ENCODE measurements at places on chromosomes 6 and 20.

- DNase-seq: no peak
Measured at GRCh38 chr6:77561768-77562314, 91.0 kb upstream of the MEI4 start.

- no peak for DNase-seq
Measured at GRCh38 chr6:98627129-98627775, 207.1 kb upstream of the POU3F2 start.

DNA sequence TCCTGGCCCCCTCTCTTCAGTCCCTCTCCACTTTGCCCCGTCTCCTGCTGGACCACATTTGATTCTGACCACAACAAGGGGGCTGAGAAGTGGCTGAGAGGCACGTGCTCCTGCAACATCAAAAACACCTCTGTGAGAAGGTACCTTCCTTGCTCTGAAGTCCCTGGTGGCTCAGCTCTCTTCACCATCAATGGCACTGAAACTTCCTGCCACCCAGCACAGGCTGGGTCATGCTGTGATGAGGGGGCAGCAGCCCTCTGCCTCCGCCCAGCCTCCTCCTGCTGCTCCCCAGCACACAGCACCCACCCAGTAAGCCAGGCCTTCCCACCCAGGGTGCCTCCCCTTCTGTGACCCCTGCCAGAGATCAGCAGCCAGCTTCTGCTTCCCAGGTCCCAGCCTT lies 10.3 kb downstream of the ZMYND8 start:
- DNase-seq: no peak

- DNase-seq: no peak
Measured at GRCh38 chr6:132651062-132651461, 7.9 kb downstream of the TAAR1 start.

DNA sequence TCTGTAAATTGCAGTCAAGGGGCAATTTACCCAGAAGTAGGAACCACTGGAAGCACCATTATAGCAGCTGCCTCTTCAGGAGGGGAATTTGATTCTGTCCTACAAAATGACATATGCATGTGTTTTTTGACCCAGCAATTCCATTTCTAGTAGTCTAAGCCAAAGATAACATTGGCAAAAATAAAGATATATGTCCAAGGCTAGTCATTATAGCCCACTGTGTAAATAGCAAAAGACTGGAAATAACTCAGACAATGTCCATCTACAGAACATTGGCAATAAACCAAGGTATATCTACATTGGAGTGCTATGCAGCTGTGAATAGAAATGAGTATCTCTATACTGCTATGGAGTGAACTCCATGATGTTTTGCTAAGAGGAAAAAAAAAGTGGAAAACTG lies 12.5 kb upstream of the PANK2 start:
- DNase-seq: no peak

DNA sequence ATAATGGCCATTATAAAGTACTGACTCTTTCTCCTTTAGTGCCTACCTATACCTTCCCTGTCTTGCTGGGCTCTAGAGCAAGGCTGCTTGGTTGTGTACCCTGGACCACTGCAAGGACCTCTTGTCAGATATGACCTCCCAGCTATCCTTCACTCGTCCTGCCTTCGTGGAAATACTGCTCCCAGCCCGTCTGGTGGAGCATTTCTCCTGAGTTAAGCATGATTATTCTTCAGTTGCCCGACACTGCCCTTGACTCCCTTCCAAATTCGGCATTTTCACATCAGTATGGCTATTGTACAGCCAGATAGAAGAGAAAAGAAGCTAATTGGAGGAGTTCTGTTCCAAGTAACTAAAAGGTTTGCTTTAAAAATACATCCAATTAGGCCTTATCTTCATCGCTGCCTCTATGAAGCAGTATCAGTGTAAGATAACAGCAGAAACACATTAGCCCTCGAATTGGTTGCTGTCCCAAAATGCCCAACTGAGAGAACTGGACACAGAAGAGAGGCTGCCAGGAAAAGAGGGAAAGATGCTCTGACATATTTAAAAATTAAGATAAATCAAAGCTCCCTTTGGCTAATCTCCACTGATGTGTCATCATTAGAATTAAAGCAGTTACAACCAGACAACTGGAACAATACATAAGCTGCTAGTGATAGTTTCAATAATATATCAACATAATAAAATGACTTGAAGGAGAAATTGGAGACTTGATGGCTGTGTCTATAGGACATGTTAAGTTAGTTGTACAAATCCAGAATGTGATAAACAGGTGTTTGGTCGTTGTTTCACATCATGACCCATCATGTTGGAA lies 54.4 kb downstream of the OPRM1 start:
- no peak for DNase-seq

- DNase-seq: no peak
Measured at GRCh38 chr6:159008656-159009288, 8.8 kb upstream of the RSPH3 start.

DNA sequence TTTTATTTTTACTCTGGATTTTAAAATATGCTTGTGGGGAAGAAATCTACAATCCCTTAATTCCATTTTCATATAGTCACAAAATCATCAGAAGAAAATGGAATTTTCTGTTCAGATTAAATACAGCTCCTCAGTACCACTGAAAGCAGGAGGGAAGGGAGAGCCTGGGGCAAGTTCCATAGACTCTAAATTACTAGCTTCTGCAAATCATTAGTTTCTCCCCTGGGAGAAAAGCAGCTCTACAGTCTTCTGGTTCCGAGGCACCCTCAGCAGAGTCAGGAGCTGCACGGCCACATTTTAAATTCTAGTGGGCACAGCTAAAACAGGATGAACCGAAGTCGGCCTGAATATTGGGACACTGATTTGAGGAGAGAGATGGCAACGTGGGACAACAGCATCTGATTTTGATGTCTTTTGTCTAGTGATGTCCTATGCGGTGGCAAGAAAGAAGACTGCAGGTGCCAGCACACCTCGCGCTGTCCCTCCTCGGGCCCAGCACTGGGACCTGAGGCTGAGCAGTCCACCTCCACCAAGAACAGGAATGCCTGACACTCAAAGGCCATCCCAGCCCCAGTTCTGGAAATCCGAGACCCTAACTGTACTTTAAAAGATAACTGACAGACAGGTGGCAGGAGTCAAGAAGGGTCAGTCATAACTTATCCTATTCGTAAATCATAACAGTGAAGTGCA lies 90.7 kb downstream of the FOXC1 start:
- no peak for DNase-seq

DNA sequence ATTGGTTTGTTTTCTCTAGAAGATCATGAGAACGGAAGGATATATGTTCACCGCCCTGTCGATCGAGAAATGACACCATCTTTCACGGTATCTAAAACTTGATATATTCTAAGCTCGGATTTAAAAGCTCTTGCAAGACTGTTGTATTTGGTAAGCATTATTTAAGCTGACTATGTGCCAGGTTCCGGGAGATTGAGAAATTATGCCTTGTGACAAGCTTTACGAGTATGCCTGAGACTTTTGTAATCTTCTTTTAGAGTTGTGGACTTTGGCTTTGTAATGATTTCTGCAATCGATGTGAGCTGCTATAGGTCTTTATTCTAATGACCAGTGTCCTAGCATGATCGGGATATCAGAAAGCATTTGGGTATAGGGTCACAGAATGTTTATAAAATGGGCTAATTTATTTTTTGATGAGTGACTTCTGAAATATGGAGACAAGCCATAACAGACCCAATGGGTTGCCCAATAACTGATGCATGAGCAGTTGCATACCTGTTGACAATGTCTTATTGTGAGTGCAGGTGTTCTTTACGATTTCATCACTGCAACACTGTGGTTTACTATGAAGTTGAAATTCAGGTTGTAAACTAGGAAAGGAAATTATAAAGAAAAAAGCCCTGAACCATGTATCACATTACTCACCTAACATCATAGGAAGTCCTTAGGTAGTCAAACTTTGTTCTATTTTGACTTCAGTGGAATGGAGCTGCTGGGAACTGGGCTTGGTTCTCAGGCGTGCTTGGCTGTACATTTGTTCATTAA lies 14.0 kb downstream of the CDH26 start:
- DNase-seq: no peak

DNA sequence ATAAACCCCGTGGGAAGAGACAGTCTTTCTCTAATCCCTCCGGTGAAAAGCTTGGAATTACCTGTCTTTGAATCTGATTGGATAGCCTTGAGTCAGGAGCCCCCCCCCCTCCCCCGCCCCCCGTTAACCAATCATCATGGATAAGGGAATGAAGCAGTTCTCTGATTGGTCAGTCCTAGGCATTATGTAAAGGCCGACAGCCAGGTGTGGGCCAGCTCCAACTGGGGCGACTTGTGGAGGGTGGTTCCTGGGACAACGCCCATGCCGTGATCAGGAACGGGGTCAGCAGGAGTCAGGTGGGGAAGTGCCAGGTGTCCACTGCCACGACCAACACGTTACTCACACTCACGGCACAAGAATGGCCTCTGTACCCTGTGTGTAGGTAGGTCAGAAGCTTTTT lies 406.8 kb upstream of the SULF2 start:
- DNase-seq: no peak

DNA sequence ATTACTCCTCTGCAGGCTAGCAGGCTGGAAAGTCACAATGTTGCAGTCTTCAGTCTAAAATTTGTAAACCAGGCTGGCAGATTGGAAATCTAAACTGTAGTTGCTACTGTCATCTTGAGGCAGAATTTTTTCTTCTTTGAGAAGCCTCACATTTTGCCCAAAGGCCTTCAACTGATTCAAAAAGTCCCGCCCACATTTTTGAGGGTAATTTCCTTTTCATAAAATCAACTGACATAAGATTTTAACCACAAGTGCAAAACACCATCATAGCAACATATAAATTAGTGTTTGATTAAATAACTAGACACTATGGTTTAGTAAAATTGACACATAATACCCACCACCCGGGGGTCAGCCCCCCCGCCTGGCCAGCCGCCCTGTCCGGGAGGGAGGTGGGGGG lies 28.4 kb downstream of the HLA-C start:
- no peak for DNase-seq

GRCh38 chr6:57297505-57297904 lies 19.9 kb upstream of the PRIM2 start:
- DNase-seq: no peak

DNA sequence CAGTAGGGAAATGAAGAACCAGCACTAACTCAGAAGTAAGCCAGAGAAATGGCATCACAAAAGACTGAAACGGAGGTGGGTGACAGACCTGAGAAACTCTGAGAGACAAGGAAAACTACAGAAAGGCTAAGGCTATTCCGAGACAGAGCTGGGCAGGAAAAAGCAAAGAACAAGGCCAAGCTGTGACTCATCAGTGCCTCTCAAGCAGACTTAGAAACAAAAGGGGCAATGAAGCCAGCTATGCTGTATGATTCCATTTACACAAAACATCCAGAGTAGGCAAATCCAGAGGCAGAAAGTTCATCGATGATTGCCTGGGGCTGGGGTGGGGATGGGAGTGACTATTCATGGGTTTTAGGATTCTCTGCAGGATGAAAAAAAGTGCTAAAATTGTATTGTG lies 50.0 kb downstream of the SLC23A2 start:
- no peak for DNase-seq

- no peak for DNase-seq
Measured at GRCh38 chr6:99146711-99147110, 199.0 kb upstream of the FBXL4 start.

- peak; percentile 40 for DNase-seq
Measured at GRCh38 chr6:68476611-68477010, 158.5 kb upstream of the ADGRB3 start.

- no peak for DNase-seq
Measured at GRCh38 chr6:127952831-127953230, 52.0 kb upstream of the THEMIS start.

DNA sequence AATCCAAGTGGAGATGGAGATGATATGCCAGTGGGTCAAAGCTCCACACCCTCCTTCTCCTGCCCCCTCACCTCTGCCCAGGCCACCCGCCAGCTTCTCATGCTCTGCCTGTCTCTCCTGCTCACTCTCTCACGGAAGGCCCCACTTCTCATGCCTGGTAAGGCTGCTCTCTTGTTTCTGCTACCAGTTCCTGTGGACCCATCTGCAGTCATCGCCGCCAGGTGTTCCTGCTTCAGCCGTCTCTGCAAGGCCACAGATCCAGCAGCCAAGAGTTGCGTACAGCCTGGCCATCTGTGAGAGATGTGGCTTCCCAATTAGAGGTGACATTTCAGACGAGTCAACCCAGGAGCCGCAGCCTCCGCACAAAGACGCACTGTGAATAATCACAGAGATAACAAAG lies 40.8 kb upstream of the NXT1 start:
- no peak for DNase-seq

- no peak for DNase-seq
Measured at GRCh38 chr6:98636941-98637340, 197.4 kb upstream of the POU3F2 start.

GRCh38 chr6:111918825-111919224 lies 45.6 kb upstream of the FYN start:
- DNase-seq: no peak

- no peak for DNase-seq
Measured at GRCh38 chr6:122719176-122719575, 60.3 kb upstream of the FABP7 start.

DNA sequence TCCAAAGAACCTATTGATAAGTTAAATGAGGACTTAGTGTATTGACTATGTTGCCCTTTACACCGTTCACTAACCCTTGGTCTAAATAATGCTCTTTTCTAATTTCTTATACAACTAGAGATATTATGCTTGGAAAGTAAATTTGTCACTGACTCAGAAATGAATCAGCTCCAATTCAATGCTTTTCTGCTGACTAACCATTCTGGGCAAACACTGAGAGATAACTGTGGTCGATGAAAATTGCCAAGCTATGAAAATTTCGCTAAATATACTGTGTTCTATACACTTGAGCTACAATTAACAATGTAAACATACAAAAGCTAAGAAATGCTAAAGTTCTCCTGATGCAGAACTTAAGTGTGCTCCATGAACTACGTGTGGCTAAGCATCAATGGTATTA lies 23.1 kb upstream of the FBXO9 start:
- no peak for DNase-seq

DNA sequence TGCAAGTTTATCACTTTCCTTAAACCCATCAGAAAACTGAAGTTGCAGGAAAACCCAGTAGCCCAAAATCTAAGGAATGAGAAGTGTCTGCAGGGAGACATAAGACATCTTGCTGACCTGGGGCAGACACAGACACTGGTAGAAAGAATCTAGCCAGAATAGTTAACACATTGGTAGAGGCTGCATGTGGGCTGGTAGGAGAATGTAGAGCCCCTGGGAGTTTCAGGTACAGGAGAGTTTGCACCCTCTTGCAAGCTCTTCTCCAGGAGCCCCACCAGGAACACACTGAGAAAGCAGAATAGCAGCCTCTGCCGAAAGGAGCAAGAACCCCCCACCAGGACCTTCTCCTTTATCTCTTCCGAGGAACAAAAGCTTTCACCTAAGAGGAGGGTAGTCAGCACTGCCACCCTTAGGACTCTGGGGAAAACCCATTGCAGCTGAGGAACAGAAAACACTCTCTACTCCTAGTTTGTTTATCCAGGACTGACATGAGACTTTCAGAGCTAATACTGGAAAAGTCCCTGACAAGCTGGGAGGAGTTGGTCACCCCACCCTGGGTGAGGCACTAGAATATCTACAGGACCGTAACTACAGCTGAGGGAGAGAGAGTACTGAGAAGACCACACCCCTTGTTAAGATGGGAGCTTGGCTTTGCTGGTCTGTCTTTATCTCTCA lies 10.5 kb upstream of the OGFRL1 start:
- DNase-seq: no peak
